ENCODE measurements at places on chromosomes 2 and 18.

DNA sequence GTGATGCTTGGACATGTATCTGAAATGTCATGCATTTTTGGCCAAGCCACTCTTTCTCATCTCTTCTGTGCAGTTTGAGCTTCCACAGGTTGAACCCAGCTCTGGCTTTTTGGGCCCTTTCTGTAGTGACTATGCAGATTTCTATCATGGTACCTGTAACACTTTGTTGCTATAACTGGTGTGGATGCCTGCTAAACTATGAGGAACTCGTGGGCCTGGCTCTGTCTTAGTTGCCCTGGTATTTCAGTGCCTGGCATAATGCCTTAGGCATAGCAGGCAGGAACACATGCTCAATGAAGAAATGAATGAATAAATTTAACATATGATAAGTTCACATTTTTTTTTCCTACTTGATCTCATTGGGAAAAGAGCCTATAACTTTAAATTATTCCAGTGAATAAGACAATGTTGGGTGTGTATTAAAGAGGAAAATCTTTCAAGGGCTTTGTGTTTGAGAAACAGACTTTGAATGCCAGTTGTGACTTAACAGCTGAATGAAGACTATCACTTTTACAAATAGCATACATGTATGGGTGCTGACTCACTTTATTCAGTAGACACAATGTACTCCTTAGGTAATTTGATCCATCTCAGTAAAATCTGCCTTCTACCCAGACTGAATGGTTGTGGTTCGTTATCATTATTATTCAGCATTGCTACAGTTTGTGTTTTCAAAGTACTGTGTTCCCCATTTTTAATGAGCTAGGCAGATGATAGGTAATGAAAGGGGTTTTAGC lies 86.4 kb upstream of the MAP4K3 start:
- DNase-seq, result no peak

DNA sequence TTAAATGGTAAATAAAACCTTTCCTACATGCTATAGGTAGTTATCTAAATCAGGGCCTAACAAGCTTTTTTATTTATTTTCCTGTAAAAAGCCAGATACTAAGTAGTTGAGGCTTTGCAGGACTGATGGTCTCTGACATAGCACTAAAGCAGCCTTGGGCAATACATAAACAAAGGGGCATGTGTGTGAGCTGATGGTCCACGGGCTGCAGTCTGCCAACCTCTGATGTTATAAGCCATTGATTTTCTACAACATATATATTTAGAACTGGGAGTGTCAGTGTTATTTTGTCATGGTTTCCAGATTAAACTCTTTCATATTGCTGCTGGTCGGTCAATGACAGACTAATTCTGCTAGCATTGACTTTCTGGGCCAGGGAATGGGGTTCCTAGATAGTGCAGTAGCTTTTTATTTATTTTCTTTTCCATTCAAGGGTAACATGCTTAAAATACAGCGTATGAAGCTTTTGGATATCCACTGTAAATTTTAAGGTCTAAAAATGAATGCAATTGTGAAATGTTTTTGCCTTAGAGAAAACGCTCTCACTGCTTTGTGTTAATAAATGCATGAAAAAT lies 134.0 kb downstream of the NEDD4L start:
- DNase-seq, result no peak

DNA sequence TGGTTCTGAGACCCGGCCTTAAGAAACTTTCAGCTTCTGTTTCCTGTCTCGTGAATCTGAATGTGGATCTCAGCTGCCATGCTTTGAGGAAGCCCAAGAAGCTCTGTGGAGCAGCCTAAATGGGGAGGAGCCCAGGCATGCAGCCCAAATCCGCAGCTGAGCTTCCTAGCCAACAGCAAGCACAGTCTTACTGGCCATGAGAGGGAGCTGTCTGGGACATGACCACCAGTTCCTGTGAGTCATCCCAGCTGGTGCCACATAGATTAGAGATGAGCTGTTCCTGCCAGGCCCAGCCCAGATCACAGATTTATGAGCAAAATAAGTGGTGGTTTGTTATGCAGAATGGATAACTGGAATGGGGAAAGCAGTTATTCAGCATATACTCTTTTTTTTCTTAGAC lies 224.4 kb upstream of the APCDD1 start:
- DNase-seq, result no peak

DNA sequence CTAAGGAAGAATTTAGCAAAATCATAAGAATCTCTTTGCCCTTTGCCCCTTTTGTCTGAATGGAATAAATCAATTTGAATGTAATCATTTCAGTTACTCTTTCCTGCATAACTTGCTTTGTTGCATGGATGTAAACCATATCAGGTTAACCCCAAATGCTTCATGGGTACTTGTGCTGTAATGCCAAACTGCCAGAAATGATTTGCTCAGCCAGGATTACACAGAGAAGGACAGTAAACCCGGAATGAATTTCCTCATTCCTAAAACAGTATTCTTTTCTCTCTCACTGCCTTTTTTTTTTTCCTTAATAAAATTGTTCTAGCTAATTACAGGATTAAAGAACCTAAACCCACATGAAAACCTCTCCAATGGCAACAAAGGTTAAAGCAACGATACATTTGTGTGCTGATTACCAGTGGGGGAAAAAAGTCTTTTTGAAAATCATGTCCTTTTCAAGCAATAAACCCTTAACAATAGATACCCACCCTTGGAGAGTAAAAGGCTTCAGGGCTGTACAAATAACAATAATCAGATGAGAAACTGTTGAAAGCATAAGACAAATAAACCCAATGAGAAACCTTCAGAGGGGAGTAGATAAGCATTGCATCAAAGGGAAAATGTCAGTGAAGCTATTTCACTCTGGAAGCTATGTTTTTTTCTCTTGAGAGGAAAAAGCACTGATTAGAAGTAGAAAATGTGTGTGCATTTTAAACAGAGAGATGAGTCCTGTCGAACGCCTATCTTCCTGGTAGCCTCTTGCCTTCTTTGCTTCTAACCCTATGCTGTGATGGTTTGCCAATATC lies 275.3 kb downstream of the CDH2 start:
- no peak for DNase-seq

GRCh38 chr18:715626-716025 lies 3.2 kb upstream of the ENOSF1 start:
- DNase-seq, result no peak

DNA sequence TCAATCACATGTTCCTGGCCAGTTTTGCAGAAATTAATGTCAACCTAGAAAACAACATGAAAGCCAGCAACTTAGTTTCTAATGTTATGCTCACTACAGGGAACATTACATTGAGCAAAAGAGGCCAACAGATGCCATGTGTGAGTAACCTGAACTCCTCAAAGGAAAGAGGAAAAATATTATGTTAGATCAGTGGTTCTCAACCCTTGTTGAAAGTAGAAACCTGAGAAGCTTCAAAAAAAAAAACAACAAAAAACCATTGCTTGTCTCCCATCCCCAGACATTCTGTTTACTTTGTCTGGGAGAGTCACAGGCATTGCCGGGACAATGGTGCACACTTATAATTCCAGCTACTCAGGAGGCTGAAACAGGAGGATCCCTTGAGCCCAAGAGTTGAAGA lies 57.7 kb downstream of the METTL4 start:
- peak; percentile 22 for DNase-seq

DNA sequence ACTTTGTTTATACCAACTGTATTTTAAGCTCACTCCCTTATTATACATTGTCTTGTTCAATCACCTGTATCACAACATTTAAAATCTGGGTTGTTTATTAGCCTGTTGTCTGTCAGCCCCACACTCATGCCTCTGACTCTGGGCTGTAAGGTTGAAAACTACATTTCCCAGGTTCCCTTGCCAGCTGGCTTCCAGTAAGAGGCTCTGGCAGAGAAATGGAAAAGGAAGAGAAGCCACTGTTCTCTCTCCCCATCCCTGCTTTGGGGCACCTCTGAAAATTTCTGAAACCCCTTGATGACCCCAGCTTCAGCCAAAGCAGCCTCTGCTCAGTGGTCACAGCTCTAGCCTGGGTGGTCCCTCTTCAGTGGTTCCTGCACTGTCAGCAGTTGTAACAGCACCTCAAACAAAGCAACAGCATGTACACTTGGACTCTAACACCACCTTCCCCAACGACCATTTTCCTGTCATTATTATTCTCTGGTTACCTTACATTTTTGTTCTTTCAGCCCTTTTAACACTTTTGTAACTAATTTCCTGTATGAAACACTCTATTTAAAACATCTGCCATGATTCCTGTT lies 108.9 kb upstream of the LGALSL start:
- DNase-seq, result no peak

DNA sequence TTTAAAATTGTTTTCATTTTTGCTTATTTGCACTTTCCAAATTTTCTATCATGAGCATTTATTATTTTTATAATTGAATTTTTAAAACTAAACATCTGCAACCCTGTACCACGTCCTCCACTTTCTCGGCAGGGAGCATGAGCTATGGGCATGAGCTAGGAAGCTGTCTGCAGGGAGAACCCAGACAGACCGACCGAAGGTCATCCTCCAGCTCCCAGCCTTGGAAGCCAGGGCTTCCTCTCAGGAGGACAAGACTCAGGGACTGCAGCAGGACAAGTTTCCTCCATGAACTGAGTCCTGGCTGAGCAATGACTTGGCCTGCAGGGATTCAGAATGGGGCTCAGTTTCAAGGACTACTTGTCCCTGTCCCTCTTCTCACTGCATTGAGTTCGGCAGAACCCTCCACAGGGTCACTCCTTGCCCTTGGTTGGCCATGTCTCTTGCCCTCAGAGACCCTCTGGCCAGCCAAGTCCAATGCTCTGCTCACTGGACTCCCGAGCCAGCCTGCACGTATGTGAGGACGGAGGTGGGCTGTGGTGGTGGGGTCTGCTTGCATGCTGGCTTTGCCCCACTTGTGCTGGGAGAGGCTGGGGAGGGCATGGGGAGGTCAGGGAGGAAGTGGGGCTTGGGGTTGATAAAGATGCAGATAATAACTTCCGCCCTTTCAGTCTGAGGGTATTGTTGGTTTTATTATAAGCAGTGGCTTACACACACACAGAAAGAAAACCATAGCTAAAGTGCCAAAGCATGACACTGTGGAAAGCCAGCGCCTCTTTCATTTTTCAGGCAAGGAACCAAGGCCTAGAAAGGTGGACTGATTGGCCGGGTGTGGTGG lies 6.6 kb downstream of the NMUR1 start:
- no peak for DNase-seq

DNA sequence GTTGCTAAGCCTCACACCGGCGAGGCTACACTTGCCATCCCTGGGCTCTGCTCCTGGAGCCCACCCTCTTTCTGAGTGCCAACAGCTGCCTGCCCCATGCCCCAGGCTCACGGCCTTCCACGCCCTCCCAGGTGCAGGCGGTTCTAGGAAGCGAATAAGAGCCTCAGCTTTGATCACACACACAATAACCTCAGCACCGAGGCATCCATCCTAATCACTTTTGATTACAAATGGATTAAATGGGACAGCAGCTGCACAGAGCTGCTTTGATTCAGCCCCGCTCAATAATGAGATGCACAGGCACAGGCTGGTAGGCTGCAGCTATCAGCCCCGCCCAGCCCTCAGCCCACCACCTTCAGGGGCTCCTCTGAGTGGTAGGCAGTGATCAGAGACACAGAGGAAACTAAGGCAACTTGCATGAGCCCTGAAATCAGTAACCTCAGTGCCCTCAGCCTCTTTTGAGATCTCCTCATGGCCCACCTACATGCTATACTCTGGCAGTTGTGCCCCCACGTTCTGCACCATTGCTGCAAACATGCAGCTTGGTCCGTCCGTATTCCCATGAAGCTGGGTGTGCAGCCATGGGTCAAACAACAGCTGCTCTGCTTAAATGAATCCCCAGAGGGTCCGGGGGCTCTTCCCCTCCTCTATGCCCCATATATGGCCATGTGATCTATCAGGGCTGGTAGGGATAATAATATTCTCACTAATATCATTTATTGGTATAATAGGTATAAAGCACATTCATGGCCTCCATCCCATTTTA lies 171.4 kb downstream of the SETBP1 start:
- DNase-seq, result no peak

DNA sequence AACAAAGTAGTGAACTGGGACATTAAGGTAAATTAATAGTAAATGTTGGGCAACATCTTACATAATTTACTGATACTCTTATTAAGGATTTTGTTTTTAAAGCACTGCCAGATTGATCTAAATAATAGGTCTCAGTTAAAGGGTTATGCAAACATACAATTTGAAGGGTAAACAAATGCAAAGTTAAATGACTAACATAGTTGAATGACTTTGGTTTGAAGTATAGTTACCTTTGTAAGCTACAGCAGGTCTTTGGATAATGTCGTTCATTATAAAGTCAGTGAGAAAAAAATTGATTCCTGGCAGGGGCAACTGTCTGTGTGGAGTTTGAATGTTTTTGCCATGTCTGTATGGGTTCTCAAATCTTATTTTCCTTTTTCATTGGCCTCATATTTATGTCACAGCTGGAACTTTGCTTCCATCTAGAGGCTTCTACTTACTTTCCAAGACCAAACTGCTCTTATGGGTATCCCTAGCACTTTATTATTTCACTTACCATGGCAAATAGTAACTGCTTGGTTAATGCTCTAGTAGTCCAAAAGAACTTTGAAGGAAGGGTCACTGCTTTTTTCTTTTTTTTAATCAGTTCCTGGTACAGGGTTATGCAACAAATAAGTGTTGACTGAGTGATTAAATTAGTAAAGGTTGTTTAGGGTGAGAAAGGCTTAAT lies 107.8 kb downstream of the NBEAL1 start:
- no peak for DNase-seq

DNA sequence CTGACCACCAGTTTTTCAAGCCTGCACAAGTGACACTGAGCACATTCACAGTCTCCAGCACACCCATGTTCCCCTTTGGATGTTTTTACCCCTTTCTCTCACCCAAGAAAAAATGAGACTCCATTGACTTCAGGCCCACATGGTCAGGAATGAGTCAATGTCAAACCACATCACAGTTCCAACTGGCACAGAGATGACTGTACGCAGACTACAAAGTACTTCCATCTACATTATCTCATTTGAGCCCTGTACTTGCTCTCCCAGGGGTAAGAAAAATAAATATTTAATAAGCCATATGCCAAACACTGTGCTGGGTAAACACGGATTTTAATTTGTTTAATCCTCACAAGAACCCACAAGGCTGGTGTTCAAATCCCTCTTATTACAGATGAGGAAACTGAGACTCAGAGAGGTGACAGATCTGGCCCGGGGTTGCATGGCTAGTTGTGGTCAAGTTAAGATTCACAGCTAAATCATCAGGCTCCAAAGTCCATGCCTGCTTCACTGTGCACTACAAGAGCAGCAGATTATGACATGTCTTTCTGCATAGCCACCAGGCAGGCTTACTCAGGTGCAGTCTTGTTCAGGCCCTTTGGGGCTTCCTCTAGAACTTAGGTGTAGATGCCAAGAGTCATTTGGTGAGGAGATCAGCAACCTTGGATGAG lies 106.1 kb downstream of the TXNL1 start:
- no peak for DNase-seq

DNA sequence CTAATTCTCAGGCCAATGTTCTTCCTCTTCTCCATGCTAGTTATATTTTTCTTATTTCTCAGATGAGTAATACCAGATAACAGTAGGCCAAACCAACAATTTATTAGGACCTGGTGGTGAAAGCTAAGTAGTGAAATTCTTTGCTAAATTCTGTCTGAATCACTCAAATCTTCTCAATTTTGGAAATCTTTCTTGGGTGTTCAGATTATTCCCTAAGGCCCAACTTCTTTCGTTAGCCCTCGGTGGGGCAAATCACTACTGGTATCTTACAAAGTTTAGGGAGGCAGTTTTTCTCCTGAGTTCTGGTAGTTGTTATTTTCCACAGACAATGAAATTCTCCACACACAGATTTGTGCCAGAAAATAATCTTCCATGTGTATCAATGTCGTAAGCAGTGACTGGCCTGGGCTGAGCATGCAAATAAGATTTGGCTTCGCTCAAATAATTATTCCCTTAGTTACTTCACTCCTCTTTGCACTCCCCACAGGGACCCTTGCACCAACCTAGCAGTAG lies 443.5 kb upstream of the SLC14A2 start:
- no peak for DNase-seq

GRCh38 chr18:24995755-24996154 lies 356.2 kb downstream of the ZNF521 start:
- DNase-seq, result no peak

Measured in DMS79 (cell line).